ENCODE measurements at places on chromosomes 13 and 19. TPM values are rescaled to one million over a fixed set of nuclear protein-coding genes. Genes with fewer than 3 reads are reported as not detected.

- DNase-seq: no peak
Observed at GRCh38 chr19:18718015-18718526, 34.6 kb downstream of the CRTC1 start.

GRCh38 chr13:37656247-37656940 is 57.8 kb upstream of the POSTN start:
- no peak for DNase-seq

DNA sequence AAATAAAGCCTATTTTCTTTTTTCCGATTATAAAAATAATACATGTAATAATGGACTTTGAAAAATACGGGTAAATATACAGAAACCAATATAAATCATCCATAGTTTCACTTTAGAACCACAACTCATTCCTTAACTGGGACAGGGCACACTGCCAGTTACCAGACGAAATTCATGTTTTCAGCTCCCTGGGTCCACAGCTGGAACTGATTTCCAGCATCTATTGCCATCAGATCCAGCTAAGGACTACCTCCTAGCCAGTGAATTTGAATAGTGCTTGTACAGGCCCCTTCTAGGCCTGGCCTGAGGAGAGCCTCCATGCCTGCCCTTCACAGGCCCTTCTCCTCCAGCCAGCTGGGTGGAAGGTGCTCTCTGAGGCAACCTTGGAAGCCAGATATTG is 30.0 kb upstream of the ATP12A start:
- no peak for DNase-seq

DNA sequence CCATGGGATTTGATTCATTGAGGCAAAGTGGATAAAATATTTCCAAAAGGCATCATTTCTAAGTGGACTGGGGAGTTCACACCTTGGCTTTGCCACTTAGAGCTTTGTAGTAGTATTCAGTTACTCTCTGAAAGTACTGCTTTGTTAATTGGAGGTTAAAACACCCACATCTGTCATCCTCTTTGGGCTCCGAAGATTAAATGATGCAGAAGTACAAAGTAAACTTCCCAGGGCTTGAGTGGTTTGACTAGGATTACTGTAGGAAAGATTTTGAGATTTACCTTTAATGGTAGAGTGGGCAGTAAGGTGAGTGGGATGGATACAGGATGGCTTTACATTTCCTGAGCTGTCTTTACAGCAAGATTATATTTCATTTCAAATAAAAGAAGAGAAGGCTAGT is 42.4 kb downstream of the WASF3 start:
- DNase-seq: no peak

DNA sequence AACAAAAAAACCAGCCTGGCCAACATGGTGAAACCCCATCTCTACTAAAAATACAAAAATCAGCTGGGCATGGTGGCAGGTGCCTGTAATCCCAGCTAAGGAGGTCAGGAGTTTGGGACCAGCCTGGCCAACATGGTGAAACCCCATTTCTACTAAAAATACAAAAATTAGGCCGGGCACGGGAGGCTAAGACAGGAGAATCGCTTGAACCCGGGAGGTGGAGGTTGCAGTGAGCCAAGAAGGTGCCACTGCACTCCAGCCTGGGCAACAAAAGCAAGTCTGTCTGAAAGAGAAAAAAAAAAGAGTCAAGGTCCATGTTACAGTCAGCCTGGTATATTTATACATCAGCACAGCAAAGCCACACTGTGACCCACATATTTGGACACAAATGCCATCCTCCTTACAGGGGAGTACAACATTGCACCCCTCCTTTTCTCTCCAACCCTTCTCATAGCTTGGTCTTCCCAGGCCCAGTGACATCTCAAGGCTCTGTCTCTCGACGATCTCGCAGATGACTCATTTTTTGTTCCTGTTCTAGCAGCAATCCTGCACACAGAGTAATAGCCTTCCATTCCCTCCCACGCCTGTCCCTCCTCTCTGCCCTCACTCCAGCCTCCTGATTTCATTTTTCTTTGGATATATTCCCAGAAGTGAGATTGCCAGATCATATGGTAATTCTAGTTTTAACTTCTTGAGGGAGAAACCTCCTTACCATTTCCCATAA is 21.0 kb upstream of the DPP9 start:
- peak; percentile 59 for DNase-seq

DNA sequence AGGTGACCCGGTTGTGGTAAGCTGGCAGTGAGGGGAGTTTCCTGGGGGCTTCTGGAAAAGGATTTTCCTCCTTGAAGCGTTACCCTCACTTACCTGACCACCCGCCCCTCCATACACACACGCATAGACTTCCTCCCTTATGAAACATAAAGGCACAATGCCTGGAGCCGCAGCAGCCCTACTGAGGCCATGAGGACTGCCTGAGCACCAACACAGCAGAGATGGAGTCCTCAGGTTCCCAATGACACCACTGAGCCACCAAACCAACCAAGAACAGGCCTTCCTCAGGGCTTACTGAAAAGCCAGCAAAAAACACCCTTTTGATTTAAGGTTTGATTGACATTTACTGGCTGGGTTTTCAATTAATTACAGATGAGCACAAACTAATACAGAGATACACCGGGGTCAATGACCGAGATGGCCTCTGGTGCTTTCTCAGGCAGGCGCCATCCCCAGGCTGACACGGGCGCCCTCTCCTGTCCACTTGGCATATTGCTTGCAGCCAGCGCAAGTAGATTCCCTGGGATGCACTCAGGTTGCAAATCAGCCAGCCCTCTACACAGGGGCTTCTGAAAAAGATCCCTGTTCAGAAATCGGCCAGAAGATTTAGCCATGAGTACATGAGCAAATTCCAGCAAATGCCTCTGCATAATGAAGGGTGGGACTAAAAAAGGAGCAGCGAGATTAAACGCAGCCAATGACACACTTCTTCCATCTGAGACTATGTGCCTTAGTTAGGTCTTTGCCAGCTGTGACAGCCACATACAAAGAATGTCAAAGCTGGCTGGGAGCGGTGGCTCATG is 14.8 kb downstream of the OPA3 start:
- no peak for DNase-seq

GRCh38 chr13:98370806-98371515 is 193.9 kb upstream of the RNF113B start:
- peak; percentile 66 for DNase-seq

- no peak for DNase-seq
Observed at GRCh38 chr13:61410669-61411297, 4.9 kb downstream of the PCDH20 start.

DNA sequence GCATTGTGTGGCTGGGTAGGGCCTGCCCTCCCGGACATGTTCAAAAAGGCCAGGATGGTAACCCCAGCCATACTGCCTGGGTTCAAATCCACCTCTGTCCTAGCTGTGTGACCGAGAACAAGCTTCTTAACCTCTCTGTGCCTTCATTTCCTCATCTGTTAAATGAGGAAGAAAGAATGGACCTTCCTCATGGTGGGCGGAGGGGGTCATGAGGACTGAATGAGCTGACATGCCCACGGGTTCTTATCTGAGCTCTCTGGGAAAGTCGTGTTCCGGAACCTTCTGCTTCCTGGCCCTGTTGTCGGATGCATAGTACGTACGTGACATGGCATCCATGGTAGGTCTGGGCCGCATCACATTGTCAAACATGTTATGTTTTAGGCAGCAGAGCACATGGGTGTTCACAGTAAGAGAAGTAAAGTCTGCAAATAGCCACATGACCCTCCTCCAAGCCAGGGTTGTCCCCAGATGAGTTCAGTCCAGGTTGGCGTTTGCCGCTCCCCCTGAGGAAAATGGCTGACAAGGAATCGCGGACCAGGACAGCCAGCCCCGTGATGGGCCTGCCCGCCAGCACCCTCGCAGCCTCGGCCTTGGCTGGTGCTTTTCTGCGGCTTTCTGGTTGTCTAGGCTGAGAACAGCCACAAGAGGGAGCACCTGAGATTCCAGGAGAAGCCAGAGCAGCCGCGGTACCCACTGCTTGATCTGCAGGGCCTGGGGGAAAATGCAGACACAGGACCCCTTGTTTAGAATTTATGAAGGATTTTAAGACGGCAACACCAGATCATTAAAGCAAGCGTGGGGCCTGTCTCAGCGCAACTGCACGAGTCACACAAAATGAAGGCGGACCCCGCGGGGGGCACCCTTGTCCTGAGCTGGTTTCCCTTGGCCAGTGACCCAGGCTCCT is 2.4 kb upstream of the NTN5 start:
- DNase-seq: peak; percentile 82

DNA sequence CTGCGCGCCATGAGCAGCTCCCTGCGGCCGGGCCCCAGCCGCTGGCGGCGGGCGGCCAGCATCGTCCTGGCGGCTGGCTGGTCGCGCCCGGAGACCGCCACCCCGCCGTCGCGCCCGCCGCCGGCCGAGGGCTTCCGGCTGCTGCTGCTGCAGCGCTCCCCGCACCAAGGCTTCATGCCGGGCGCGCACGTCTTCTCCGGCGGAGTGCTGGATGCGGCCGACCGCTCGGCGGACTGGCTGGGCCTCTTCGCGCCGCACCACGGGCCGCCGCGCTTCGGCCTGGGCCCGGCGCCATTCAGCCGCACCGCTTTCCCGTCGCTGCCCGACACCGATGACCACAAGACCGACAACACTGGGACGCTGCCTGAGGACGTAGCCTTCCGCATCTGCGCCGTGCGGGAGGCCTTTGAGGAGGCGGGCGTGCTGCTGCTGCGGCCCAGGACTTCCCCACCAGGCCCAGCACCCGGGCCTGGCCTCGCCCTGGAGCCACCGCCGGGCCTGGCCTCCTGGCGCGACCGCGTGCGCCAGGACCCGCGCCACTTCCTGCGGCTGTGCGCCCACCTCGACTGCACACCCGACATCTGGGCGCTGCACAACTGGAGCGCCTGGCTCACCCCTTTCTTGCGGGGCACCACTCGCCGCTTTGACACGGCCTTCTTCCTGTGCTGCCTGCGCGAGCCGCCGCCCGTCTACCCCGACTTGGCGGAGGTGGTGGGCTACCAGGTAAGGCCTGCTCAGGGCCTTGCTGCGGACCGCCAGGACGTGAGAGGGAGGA is 518 bp downstream of the NUDT19 start:
- DNase-seq: no peak

DNA sequence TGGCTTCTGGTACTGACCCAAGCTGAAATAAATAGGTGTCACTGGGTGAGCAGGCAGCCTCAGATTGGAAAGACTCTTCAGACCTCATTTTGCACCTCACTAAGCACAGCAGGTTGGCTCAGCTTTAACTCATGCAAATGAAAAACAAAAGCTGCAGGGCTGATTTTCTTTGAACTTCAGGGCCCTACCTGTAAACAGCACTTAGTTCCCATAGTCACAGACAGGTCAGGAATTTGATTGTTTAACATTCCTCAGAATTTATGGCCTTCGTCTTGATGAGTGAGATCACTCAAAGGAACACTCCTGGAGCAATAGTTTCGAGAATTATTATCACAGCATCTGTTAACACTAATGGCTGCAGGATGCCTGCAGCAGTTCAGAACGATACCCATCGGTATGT is 718.5 kb downstream of the EFNB2 start:
- no peak for DNase-seq

GRCh38 chr13:73967397-73968165 is 166.6 kb downstream of the KLF12 start:
- no peak for DNase-seq

GRCh38 chr19:41792513-41793413 is 3.6 kb upstream of the CEACAM3 start:
- DNase-seq: no peak

GRCh38 chr13:44195245-44195644 is 178.4 kb upstream of the SERP2 start:
- DNase-seq: no peak

DNA sequence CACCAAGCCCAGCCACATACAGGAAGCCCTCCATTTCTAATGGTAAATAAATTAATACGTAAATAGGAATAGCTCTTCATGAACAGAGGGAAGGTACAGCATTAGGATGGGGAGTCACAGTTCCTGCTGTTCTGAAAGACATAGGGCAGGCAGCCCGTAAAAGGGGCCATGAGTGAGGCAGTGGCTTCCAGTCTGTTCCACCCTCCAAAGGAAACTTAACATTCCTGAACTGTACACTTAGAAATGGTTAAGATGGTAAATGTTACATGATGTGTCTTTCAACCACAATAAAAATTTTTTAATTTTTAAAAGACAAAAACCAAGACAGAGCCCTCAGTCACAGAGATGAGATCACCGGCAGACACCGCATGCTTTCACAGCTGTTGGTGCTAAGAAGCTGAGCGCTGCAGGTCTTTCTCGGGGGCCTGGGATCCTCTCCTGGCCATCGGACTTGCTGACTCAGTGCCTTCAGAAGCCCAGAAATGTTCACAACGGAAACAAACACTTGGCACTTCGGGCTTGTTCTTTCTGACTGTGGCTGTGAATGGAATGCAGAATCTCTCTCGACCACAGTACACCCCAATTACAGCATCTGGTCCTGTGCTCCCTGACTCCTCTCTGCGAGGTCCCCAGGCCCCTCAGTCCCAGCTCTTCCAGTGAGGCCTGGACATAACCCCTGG is 36.4 kb downstream of the EPS15L1 start:
- DNase-seq: peak; percentile 80

- DNase-seq: no peak
Observed at GRCh38 chr19:2425622-2426581, 1.5 kb downstream of the TIMM13 start.

DNA sequence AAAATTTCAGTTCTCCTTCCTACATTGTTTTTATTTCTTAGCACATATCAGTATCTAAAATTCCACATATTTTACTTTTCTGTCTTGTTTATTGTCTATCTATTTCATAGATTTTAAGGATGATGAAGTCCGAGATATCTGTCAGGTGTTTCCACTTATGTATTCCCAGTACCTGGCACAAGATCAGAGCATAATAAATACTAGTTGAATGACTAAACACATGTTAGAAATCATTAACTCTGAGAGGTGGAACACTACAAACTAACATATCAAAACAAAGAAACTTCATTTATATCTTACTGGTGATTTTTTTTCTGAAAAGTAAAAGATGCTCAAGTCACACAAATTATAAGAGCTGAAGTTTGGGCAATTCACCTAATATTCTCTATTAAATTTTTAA is 1208.3 kb downstream of the PCDH9 start:
- DNase-seq: no peak

DNA sequence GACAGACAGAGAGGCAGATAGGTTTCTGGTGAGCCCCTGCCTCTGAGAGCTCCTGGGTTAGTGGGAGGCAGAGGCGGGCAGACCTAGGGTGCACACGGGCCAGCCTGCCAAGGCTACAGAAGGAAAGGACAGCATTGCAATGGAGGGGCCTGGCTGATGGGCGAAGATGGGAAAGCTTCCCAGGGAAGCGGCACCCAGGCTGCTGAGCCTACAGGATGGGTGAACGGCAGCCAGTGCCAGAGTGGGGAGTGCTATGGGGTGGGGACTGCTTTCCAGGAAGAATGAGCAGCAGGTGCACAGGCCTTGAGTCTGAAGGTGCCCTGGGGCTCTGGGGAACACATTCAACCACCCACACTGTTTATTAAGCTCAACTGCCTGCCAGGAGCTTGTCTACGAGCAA is 702 bp upstream of the MAG start:
- DNase-seq: no peak

The BST2 gene
- total RNA-seq: 32.1 TPM

The NECTIN2 gene
- 65.1 TPM for total RNA-seq

The SKA3 gene
- not detected for total RNA-seq

The FAM216B gene
- 23.5 TPM for total RNA-seq

The LRRC25 gene
- total RNA-seq: 2.6 TPM

The ANKLE1 gene
- total RNA-seq: 0.51 TPM

The CGB5 gene
- total RNA-seq: not detected

The FFAR2 gene
- total RNA-seq: 0.20 TPM

The KLK3 gene
- not detected for total RNA-seq

The CILP2 gene
- total RNA-seq: 0.24 TPM

The ENOX1 gene
- 1.3 TPM for total RNA-seq

Measured in right atrium auricular region (tissue), 2 donors.